ENCODE measurements at places on chromosomes 4 and X.

DNA sequence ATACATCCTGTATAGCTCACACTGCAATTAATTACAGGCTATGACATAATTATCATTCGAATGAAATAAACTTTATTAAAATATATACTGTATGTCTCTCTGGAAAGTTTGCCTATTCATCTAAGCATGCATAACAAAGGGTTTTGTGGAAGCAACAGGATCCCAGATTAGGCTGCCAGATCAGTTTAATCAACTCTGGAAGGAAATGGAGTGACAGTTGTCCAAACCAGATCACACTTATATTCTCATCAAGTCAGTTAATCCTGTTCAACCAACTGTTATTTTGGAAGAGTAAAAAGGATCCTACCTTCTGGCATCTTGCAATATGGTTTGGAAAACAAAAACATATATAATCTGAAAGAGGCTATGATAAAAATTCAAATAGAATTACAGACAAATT lies 312.2 kb downstream of the FAT4 start:
- no peak for DNase-seq

GRCh38 chr4:142406499-142406835 lies 439.6 kb downstream of the INPP4B start:
- no peak for DNase-seq

GRCh38 chr4:135244056-135244455 lies 1042.5 kb upstream of the PABPC4L start:
- no peak for DNase-seq

- DNase-seq, result no peak
These were observed 72.0 kb downstream of the PRPS1 start for GRCh38 chrX:107700317-107700774.

- no peak for DNase-seq
These were observed 72.6 kb downstream of the FAM53A start for GRCh38 chr4:1611501-1611870.

- DNase-seq, result no peak
These were observed 15.3 kb downstream of the STAG2 start for GRCh38 chrX:123976706-123977316.

Measured in stimulated activated CD4-positive, alpha-beta T cell treated with anti-CD3 and anti-CD28 coated beads, Interleukin-15, amount 100 ng/mL, for 48 hours (primary cell).